Tongue (tissue), 3 donors: ENCODE measurements at places on chromosomes 16 and 17.
A peak's percentile ranks its signal among the peaks of the same experiment; 100 is the strongest.

DNA sequence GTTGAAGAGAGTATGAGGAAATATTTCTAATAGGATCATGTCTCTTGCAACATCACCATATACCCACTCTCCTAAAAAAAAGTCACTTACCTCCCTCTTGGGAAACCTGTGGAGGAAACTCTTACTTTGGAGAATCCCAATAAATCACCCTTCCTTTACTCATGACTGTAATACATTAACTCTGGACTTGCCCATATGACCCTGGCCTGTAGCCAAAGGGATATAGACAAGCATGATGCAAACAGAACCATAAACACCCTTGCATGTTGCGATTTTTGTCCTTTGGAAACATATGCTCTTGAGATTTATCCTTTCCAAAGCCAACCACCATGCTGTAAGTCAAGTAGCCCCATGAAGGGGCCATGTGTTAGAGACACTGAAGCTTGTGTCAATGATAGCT, 19.5 kb downstream of the CDH11 start:
- no peak for DNase-seq

- no peak for DNase-seq
Measured at GRCh38 chr17:82648742-82649331, 593 bp upstream of the WDR45B start.

GRCh38 chr16:75402821-75403475, 30.4 kb downstream of the CFDP1 start:
- peak; percentile 65 for DNase-seq

DNA sequence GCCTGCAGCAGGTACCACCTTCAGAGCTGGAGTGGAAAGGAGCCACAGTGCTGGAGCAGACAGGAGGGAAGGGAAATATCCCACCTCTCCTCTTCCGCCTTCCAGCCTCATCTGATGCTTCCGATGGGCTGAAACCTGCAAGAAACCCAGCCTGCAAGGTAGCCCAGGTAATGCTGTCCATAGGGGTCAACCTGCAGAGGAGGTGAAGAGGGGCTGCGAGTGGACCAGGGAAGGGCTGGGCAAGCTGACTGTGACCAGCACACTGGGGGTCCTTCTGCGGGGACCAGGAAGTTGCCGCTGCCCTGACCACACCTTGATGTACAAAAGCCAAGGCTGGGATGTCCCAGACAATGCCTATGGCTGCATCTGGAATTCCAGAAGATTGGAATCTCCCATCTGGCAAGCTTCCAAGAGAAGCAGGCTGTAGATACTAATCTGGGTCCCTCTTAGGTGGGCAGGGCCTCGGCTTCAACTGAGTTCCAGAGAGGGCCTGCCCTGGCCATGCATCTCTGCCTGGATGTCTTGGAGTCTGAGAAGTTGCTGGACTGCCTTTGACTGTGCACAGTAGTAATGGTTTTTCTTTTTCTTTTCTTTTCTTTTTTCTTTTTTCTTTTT, 5.8 kb downstream of the FOXL1 start:
- no peak for DNase-seq

GRCh38 chr17:17523731-17524490, 27.7 kb upstream of the RASD1 start:
- DNase-seq: no peak

- DNase-seq: no peak
Measured at GRCh38 chr16:87368029-87368770, 15.4 kb downstream of the FBXO31 start.

DNA sequence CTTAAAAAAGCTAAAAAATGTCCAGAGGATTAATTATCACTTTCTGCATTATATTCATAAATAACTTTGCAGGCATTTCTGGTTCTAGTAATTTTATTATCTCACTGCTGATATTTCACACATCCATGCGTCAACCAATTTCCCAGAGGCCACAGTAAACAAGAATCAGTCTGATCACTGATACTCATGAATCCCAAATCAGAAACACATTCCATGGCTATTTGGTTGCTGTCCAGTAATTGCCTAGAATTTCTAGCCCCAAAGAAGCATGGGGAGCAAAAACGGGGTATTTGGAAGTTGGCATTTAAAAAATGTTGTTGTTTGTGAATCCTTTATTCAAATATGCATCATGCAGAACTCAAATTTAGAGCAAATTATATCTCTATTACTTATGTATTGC, 244.8 kb downstream of the CDH8 start:
- DNase-seq: no peak
